ENCODE measurements at places on chromosomes 13 and 19.

DNA sequence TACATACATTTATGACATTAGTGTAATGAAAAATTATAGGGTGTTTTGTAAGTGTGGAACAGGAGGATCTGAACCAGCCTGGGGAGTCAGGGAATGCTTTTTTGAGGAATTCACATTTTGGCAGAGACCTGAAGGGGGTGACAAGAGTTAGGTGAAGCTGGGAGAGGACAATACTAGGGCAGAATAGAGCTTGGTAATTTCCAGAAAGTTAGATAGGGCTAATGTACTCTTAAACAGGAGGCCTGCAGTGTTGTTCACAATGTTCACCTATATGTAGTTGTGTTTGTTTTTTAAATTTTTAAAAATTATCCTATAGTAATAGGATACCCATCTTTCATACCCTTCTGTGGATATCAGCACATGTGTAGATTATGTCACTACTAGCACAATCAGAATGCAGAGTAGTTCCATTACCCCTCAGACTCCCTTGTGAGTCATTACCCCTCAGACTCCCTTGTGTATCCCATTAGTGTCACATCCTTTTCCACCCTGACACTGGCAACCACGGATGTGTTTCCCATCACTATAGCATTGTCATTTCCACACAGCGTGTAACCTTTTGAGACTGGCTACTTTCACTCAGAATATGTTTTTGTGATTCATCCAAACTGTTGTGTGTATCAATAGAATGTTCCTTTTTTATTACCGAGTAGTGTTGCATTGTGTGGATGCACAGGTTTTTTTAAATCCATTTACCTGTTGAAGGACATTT is 43.1 kb downstream of the PCCA start:
- DNase-seq = no peak

- no peak for DNase-seq
Observed at GRCh38 chr19:57419439-57419838, 8.5 kb downstream of the ZNF17 start.

- no peak for DNase-seq
Observed at GRCh38 chr13:31009166-31009565, 76.7 kb downstream of the TEX26 start.

DNA sequence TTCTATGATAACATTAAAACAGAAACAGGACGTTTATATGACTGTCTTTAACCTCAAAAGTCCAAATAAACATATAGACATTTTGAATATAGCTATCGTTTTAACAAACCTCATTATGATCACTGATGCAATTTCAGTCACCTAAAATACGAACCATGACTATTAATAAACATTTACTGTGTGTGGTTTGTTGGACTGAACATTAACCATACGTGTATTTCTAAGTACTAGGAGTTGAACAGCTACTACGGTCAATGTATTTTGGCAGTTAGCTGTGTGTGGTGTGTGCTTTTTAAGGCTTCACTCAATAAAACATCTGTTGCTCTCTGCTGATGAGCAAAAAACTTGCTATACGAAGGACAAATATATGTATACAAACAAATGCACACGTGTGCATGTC is 281.4 kb downstream of the ABCC4 start:
- DNase-seq = no peak

GRCh38 chr13:64884976-64885375 is 2345.2 kb downstream of the PCDH9 start:
- DNase-seq = no peak
